ENCODE measurements at places on chromosomes 12 and 14.

GRCh38 chr12:108616941-108617858 is 16.5 kb downstream of the SELPLG start:
- peak; percentile 48 for DNase-seq

- no peak for DNase-seq
Observed at GRCh38 chr12:68159681-68160304, at the start of gene IFNG. Gene IFNG (minus strand): TSS chr12:68159740. CDS start chr12:68159615, 125 bp downstream.

DNA sequence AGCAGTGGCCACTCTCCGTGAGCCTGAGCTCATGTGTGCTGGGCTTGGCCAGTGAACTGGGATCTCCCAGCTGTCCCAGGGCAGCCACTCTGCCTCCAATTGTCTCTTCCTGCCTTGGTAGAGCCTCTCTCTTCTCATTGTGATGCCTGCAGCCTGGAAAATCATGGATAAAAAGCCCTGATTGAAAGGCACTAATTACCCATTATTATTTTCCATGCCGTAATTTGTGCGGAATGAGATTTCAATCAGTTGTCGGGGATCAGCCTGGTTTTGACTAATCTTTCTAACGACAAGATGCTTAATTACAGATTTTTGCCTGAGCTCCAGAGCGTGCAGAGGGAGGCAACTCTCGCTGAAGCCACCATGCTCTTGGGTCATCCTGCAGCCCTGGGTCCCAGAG is 52.7 kb downstream of the ESRRB start:
- DNase-seq: no peak

- peak; percentile 58 for DNase-seq
Observed at GRCh38 chr14:72892879-72893635, 844 bp downstream of the DPF3 start.

- DNase-seq: no peak
Observed at GRCh38 chr14:34041220-34041619, 90.3 kb upstream of the EGLN3 start.

GRCh38 chr14:65824285-65824977 is 411.9 kb downstream of the FUT8 start:
- peak; percentile 71 for DNase-seq

DNA sequence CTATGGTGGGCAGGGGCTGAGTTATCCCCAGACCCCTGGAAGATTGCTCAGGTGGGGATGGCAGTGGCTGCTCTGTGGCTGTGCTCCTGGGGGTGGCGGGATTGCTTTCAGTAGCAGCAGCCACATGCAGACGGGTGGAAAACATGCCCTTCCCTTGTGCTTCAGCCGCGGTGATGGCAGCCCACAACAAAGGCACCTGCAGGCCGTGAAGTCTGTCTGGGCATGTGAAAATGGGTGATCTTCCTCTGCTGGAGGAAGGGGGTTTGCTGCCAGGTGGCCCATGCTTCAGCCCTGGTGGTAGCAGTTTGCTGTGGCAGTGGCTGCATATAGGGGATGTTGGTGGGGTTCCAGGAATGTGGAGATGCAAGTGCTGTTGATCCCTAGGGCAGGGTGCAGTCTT is 326.2 kb upstream of the RGS6 start:
- DNase-seq: no peak

- peak; percentile 3 for DNase-seq
Observed at GRCh38 chr14:50230701-50231474, 490 bp downstream of the SOS2 start.

GRCh38 chr14:61841145-61841544 is 78.9 kb downstream of the SNAPC1 start:
- DNase-seq: no peak

- DNase-seq: no peak
Observed at GRCh38 chr12:100346660-100347059, 10.2 kb upstream of the SLC17A8 start.

DNA sequence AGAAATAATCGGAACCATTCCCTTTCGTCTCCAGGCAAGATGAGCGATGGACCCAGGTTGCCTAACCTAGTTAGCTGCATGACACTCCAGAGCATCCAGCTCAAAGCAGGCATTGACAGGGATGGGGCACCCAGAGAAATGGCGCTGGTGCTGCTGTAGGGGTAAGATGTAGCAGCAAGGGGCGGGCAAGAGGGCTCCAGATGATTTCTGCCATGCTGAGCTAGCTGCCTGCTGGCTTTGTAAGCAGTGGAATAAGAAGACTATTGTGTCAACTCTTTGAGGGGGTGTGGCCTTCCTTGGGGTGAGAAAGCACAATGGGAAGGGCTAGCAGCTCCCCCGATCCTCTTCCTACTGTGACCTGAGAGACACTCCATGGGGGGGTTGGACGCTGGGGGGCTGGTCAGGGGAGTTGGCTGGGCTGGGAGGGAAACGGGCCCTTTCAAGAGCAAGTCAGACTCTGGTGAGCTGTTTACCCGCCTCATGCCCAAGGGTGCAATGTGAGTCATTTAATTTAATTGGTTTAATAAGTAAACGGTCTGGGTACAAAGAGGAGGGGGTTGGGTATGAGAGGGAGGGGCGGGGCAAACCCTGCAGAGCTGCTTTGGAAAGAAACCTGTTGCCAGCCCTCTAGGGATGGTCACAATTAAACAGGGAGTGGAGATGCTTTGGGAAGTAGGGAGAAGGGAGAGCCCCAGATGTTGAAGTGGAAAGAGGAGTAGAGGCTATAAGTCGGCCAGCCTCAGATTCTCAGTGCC is 50.5 kb downstream of the B4GALNT3 start:
- DNase-seq: no peak

GRCh38 chr12:26632756-26633155 is 200.2 kb downstream of the ITPR2 start:
- no peak for DNase-seq

DNA sequence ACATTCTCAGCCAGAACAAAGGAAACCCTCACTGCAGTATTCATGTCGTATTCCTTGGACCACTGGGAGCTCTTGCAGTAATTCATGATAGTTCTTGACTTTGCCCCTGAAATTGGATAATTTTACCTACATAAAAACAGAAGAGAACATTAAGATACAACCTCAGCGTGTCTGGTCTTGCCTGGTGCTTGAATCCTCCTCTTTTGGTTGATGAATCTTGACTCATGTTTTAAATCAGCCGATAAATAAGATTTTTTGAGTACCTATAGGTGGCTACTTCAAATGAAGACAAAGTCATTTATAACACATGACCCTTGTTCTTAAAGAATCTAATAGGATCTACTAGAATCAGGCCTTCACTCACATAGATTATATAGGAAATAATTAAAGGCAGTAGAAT is 221.0 kb downstream of the PTPRO start:
- no peak for DNase-seq

DNA sequence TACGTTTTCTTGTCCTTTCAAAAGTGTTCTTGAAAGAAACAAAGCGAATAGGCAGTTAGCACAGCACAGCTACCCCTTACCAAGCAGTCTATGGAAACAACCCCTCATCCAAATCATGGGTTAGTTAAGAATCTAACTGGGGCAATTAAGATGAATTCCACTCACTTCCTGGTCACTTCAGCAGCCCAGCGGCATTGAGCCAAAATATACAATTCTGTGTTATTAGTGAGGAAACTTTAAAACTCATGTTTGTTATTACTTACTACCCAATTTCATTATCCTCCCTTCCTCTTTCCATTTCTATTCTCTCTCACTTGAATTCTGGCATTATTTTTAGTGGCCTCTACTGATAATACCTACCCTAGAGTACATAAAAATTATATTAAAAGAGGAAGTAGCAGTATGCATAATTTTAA is 121.4 kb downstream of the PPHLN1 start:
- DNase-seq: peak; percentile 18

- DNase-seq: no peak
Observed at GRCh38 chr12:102052192-102053061, 9.4 kb downstream of the WASHC3 start.

- no peak for DNase-seq
Observed at GRCh38 chr12:68538726-68539614, 71.7 kb upstream of the RAP1B start.

- no peak for DNase-seq
Observed at GRCh38 chr14:84403585-84403984, 1126.4 kb upstream of the FLRT2 start.

DNA sequence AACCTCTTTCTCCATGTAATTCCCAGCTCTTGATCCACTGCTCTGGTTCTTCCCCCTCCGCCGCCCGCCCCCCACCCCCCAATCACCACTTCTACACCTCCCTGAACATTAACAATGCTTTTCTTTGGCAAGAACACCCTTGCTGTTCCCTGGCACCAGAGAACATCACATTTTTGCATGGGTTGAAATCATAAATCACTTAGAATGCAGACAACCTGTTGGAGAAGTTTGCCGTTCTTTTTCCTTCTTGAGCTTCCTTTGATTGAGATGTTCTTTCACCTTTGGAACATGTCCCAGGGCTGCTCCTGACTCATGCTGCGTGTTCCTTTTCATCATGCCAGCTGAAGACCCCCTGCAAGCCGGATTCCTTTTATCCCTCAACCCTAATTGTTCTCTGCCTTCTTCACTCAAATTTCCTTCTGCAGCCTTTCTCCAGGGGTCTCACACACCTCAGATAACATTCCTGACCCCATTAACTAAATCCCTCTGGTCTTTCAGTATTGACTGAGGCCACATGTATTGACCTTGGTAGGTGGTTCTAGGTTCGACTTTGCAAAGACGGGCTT is 294.1 kb upstream of the TMPO start:
- no peak for DNase-seq

Measured in germinal center (tissue), 1 donor.